Suppressor macrophage treated with lipopolysaccharide for 4 hours (primary cell): ENCODE measurements at places on chromosomes 6 and 20.

DNA sequence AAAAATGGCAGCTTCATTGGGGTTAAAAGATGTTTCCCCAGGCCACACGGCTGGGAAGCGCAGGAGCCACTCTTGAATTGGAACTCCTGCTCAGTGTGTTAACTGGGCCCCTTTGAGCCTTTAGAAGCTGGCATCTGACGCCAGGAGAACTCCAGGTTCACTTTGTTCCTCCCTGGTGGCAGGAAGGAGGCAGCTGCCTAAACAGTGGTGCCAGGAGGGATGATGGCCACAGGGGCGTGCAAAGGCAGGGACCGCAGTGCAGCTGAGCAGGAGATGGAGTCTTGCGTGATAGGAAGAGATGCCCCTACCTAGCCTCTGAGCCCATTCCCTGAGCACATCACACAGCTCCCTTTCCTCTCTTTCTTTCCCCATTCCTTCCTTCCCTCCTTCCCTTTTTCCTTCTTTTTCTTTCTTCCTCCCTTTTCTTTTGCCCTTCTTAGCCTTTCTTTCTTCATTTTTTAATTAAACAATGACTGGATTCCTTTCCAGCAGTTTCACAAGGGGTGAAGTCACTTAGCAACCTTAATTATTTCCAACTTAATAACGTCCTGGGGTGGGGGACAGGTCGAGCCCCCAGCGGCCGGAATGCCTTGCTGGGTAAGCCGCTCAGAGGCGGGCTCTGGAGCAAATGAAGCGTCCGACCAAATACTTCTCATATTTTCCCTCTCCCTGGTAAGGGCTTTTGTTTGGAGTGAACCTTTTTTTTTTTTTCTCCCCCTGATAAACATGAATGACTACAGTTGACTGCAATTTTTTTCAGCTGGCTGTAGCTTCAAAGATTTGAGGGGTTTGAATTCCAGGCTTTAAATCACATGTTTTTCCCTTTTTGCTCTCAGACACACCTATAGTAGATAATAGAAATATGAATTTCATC is 20.8 kb upstream of the BMP7 start:
- no peak for DNase-seq

DNA sequence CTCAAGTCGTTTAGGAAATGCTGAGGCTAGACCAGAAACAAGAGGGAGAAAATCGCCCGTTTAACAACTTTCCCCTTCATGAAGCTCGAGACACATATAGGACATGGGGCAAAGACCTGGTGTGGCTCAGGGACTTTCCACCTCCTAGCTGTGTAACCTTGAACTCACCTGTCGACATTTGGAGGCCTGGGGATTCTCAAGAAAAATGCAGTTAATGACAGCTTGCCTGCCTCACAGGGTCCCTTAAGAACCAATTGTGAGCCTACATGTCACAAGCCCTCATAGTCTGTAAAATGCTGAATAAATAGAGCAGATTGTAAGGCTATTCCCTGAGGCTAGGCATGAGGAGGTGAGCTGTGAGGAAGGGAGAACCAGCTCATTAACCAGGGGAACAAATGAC is 35.1 kb downstream of the MGME1 start:
- no peak for DNase-seq

- no peak for DNase-seq
Observed at GRCh38 chr20:19993958-19994669, 23.0 kb upstream of the NAA20 start.

DNA sequence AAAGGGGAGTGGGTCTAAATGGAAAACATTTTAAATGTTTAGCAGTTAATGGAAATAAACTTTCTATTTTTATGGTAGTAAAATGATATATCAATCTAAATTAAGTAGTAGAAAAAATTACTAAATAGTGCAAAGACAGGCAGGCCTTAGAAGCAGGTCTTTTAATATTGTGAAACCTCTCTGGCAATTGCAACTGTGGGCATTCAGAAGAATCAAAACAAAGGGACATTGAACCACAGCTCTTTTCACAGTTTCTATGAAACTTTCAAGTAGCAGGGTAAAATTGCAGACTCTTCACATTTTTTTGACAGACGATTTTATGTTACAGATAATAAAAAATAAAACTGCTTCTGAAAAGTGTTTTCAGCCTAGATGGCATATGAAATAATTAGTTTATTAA is 533.7 kb downstream of the BCKDHB start:
- DNase-seq = no peak

- no peak for DNase-seq
Observed at GRCh38 chr20:54013471-54013870, 56.9 kb downstream of the BCAS1 start.

DNA sequence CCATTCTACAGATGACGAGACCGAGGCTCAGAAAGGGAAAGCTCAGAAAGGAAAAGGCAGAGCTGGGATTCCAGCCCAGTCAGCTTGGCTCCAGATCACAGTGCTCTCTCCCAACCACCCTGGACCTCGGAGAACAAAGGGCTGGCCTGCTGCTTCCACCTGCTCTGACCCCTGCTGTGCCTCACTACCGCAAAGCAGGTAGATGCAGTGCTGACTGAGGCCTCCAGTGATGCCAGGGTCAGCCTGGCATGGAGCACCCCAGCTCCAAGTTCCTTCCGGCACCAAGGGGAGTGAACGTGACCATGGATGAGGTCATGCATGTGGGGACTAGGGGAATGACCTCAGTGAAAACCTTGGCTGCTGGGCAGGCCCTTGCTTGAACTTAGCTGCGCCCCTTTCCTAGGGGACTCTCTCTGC is 20.7 kb upstream of the TLDC2 start:
- no peak for DNase-seq

GRCh38 chr6:14276071-14276470 is 158.5 kb downstream of the CD83 start:
- no peak for DNase-seq
